ENCODE measurements at places on chromosomes 11 and 22. TPM values are rescaled to one million over a fixed set of nuclear protein-coding genes. Genes with fewer than 3 reads are reported as not detected.

Gene OR52H1
- polyA plus RNA-seq, result not detected

Gene MISFA
- 0.38 TPM for polyA plus RNA-seq

Gene CD6
- 17.3 TPM for polyA plus RNA-seq

DNA sequence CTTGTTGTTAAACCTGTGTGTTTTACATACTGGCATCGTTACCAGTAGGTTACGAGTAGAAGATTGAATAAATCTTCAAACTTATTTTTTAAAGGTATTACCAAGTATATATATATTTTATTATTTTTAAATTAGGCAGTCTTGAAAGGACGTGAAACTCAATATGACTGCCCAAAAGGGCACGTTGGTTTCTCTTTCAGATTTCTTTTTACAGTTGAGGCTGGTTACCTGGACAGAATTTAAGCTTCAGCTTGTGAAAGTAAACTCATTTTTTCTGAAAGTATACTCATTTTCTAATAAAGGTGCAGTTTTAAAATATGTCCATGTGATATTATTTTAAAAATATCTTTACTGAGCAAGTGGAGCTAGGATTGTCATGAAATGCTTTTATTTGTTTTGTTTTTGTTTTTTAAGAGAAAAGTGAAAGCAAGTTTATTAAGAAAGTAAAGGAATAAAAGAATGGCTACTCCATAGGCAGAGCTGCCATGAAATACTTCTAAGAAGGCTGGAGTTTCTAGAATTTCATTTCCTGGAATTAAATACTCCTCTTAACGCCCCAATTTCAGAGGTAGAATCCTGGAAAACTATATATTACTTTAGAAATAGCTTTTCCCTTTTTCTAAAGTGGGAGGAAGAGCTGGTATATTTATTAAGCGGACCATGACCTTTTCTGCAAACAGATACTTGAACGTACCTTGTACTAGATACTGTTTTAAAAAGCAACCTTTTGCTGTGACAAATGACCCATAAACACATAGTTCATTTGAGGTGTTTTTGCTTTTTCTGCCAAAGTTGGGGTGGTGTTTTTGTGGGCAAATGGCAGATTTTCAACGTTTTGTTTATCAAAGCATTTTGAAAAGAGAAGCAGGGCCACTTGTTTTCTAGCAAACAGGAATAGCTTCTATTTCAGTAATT is 1.9 kb downstream of the FBXO7 start:
- DNase-seq, result no peak

DNA sequence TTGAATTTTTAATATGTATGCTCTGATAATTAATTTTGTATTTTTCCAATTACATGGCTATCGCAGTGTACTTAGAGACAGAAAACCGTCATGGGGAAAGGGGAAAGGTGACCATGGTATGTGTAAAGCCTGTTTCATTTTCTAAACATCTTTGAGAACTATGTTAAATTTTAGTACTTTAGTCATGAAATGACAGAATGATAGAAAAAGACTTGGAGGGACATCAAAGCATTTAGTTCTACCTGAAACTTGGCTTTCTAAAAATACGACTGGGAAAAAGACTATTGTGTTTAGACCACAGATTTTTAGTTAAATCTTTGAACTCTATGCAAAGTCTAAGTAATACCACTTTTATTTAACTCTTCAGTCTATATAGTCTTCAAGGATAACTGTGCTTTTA is 54.1 kb downstream of the MAML2 start:
- no peak for DNase-seq

DNA sequence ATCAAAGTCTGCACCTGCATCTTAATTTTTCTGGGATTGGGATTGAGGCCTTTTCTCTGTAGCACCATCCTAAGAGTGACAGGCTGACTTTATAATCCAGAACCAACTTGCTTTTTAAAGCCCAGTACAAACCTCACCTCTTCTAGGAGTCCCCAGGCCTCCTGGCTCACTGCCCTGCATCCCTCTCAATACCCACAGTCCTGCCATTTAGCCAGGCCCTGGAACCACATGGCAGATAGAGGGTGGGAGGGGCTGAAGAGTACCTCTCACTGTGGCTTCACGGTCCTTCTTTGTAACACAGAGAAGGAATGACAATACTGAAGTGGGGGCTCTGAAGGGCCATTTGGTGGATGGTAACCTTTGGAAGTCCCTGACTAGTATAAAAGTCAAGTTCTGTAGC is 63.5 kb upstream of the PHOX2A start:
- no peak for DNase-seq

- DNase-seq, result no peak
Observed at GRCh38 chr11:29333993-29334775, 682.6 kb downstream of the KCNA4 start.

DNA sequence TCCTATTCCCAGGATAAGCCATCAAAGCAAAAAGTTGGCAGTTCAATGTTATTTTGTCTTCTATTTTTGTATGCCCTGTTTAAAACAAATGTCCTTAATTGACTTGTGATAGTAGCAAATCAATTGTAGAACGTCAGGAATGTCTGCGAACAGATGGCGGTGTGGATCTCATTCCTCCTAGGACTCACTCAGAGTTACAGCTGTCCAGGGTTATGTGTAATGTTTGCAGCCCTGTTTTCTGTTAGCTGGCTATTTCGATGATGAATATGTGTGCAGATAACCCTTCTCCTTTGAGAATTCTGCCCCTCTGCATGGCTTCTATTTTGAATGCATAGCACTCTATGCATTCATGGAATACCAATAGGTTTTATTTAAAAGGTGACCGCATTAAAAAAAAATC is 1248.0 kb upstream of the CNTN5 start:
- DNase-seq, result no peak

DNA sequence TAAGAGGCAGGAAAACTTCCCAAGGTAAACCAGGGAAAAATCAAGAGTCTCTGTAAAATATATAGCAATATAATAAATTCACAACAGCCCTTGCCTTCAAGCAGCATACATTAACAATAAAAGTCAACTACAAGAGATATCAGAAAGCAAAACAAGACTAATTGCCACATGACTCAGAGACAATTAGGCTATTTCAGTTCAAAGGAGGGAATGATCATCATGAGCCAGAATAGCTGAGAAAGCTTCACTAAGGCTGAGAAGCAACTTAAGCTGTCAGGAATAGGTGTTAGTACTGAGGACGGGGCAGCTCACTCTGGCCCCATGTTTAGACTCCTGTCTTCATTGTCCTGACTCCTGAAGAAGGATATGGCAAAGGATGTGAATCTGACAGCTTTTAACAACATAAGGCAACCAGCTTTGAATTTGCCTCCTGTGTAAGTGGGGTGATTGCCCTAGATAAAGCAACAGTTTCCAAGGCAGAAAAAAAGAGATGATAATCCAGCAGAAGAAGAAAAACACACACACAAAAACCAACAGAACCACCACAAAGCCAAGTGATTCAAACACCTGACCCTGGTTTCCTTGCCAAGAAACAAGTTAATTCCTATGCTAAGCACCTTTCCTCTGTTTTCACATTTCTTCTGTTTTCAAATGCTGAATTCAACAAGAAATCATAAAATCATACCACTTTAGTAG is 60.8 kb downstream of the SIK3 start:
- DNase-seq, result no peak

All from immature natural killer cell (primary cell).